Gastrocnemius medialis (tissue), 4 donors: ENCODE measurements at places on chromosomes 3 and 15.

- peaks cover 3% of the 10 kb centered on the region for H3K4me1 ChIP-seq
- H3K27ac ChIP-seq = peak overlapping the region; percentile 67
- H3K36me3 ChIP-seq = no peaks in the 10 kb centered on the region
- H3K27me3 ChIP-seq = no peaks in the 10 kb centered on the region
Observed at GRCh38 chr3:4581124-4581424, 87.9 kb downstream of the ITPR1 start.

DNA sequence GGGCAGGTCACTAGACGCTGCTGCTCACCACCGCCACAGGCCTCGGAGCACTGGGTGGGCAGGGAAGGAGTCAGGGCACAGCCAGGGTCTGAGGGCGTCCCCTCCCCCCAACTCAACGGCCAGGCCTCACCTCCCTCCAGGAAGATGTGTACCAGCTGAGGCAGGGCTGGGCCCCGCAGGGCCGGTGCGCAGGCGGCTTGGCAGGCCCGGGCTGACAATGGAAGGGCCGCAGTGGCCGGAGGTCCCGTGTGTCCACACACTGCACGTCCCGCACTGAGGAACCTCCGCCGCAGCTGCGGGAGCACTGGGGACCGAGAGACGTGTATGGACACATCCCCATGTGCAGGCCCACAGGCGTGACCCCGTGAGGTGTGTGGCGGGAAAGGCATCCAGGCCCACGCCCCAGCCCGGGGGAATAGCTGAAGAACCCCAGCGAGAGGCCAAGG is 47.4 kb downstream of the ADAMTS7 start:
- H3K4me1 ChIP-seq = peaks cover 16% of the 10 kb centered on the region
- H3K27me3 ChIP-seq = no peaks in the 10 kb centered on the region
- no peak overlapping the region for H3K4me3 ChIP-seq

DNA sequence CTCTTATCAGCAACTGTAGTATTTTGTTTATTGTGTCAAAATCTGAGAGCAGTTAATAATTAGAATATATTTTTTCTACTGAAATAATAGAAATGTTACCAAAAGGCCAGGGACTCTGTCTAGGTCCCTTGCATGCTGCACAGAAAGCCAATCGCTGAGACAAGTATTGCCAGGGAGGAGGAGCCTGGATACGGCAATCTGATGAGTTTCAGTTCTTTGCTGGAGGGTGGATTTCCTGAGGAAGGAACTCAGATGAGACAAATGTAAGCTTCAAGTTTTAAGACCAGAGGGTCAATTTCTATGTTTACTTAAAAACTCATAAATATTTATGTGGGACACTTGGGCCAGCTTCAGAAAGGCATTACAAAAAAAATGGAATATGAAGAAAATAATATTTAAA is 252.2 kb downstream of the GABRG3 start:
- no peaks in the 10 kb centered on the region for H3K27me3 ChIP-seq
- no peaks in the 10 kb centered on the region for H3K36me3 ChIP-seq
- no peak overlapping the region for H3K27ac ChIP-seq
- no peak overlapping the region for H3K4me3 ChIP-seq

DNA sequence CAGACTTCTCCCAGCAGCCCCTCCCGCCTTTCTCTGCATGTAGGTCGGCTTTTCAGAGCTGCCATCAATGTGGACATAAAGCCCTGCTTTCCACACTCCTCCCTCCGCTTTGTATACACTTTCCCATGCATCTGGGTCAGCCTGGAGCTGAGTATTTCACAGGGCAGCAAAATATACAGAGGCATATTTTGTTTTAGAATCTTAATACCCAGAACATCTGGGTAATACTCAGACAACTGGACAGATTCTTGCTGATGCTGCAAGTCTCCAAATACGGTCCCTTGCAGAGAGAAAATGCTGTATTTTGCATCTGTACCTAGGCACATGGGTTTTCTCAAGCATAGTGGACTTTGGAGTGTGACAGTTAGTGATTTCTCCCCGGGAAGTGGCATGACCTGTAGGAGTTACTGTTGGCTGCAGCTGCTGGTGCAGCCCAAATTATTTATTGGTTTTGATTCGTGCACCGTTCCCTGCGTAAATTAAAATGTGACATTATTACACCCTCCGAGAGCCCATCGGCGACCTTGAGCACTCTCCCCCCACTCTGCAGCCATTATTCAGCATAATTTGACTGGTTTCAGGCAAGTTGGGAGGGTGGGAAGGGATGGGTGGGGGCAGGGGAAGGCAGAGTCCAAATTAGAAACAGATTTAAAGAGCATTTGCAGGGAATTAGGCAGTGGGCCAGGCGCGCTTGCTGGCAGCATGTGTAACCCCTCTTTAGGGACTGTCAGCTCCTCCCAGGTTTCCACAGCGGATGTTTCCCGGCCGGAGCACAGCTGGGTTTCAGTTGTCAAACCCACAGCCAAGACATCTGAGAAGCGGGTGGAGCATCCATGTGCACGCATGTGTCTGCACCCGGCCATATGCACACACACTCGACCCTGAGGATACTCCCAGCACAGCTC is 100.8 kb downstream of the CPN2 start:
- H3K27me3 ChIP-seq = no peaks in the 10 kb centered on the region
- peaks cover 17% of the 10 kb centered on the region for H3K4me1 ChIP-seq
- DNase-seq = peak; percentile 38
- peak overlapping the region; percentile 11 for H3K4me3 ChIP-seq
- H3K27ac ChIP-seq = no peak overlapping the region
- no peaks in the 10 kb centered on the region for H3K36me3 ChIP-seq

- H3K36me3 ChIP-seq = peaks cover 4% of the 10 kb centered on the region
- H3K4me1 ChIP-seq = peaks cover 21% of the 10 kb centered on the region
- H3K27ac ChIP-seq = peak overlapping the region; percentile 14
- no peak overlapping the region for H3K4me3 ChIP-seq
- H3K27me3 ChIP-seq = no peaks in the 10 kb centered on the region
- no peak for DNase-seq
Observed at GRCh38 chr3:12591997-12592715, 35.3 kb downstream of the MKRN2 start.

DNA sequence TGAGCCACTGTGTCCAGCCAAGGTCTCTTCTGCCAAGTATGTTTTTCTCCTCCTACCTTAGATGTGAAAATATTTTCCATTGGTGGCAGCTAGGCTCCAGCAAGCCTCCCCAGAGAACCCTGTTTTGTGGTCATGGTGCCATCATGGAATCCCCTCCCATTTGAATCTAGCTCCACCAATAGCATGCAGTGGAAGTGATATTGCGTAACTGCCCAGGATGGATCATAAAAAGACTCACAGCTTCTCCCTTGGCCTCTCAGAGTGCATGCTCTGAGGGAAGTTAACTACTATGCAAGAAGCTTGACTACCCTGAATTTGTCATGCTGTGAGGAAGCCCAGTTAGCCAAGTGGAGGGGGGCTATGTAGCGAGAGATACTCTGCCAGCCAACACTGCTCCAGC is 27.5 kb downstream of the CRYGS start:
- H3K4me1 ChIP-seq = no peaks in the 10 kb centered on the region
- H3K27me3 ChIP-seq = peaks cover 5% of the 10 kb centered on the region
- H3K36me3 ChIP-seq = no peaks in the 10 kb centered on the region
- no peak for DNase-seq
- no peak overlapping the region for H3K4me3 ChIP-seq

- H3K4me3 ChIP-seq = no peak overlapping the region
- peaks cover 52% of the 10 kb centered on the region for H3K4me1 ChIP-seq
- no peaks in the 10 kb centered on the region for H3K36me3 ChIP-seq
- H3K27ac ChIP-seq = peak overlapping the region; percentile 84
Observed at GRCh38 chr3:45123030-45123429, 23.1 kb downstream of the CDCP1 start.

GRCh38 chr3:18593231-18593630 is 168.1 kb upstream of the SATB1 start:
- no peaks in the 10 kb centered on the region for H3K27me3 ChIP-seq
- H3K4me3 ChIP-seq = no peak overlapping the region

DNA sequence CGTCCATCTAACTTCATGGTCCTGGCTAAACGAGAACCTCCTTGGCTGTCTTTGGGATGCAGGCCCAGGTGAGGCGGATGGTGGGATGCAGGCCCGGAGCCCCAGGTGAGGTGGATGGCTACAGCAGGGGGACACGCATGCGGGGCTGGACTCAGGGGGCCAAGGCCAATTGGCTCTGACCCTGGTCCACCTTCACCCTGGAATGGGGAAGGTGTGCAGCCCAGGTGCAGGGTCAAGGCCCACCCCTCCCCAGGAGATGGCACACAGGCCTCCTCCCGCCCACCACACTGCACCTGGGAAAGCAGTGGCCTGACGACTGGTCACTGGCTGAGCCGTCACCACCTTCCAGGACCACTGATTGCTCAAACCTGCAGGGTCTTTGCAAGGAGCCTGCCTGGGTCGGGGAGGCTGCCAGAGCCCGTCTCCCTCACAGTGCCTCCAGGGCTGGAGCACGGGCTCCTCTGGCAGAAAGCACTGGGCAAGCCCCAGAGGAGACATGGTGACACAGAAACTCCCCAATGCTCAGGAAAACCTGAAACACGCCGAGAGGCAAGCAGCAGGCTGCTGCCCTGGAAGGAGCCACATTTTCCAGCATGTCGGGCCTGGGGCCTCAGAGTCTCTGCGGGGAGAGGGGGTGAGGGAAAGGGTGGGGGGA is 159.6 kb downstream of the LRRK1 start:
- no peak overlapping the region for H3K4me3 ChIP-seq
- DNase-seq = no peak
- H3K4me1 ChIP-seq = no peaks in the 10 kb centered on the region
- no peaks in the 10 kb centered on the region for H3K36me3 ChIP-seq
- no peak overlapping the region for H3K27ac ChIP-seq
- no peaks in the 10 kb centered on the region for H3K27me3 ChIP-seq

DNA sequence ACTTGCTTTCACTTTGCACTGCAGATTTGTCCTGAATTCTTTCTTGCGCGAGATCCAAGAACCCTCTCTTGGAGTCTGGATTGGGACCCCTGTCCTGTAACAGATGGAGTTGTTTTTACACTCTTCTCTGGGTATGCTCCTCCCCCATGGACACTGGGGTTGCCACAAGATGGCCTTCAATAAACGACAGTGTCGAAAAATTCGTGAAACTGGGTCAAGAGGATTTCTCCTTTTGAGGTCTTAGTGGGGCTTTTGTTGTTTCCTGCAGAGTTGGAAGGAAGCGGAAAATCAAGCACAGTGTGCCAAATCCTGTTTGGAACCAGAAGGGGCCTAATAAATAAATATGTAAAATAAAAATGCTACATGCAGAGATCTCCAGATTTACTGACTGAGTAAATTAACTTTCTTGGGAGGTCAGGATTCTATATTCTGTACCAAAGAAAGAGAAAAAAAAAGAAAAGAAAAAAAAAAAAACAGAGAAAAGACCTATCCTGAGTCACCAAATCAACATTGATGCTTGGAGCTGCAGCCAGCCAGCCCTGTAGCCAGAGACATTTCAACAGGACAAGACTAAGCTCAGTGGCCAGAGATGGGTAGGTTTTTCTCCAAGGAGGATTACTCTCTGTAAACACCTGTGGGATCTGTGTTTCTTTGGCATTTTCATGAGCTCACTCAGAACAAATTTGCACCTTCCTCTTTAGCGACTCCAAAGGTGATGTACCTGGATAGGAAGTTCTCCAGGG is 24.8 kb downstream of the CCDC80 start:
- H3K27ac ChIP-seq = no peak overlapping the region
- DNase-seq = no peak
- peaks cover 6% of the 10 kb centered on the region for H3K4me1 ChIP-seq
- no peaks in the 10 kb centered on the region for H3K36me3 ChIP-seq
- no peak overlapping the region for H3K4me3 ChIP-seq

- DNase-seq = no peak
- H3K4me3 ChIP-seq = peak overlapping the region; percentile 95
- peak overlapping the region; percentile 93 for H3K27ac ChIP-seq
- no peaks in the 10 kb centered on the region for H3K36me3 ChIP-seq
Observed at GRCh38 chr3:195441051-195441450, 1.8 kb downstream of the ACAP2 start.

- H3K4me1 ChIP-seq = no peaks in the 10 kb centered on the region
- H3K36me3 ChIP-seq = peaks cover 6% of the 10 kb centered on the region
- no peak overlapping the region for H3K4me3 ChIP-seq
Observed at GRCh38 chr3:129822679-129823078, 70.8 kb downstream of the TMCC1 start.

DNA sequence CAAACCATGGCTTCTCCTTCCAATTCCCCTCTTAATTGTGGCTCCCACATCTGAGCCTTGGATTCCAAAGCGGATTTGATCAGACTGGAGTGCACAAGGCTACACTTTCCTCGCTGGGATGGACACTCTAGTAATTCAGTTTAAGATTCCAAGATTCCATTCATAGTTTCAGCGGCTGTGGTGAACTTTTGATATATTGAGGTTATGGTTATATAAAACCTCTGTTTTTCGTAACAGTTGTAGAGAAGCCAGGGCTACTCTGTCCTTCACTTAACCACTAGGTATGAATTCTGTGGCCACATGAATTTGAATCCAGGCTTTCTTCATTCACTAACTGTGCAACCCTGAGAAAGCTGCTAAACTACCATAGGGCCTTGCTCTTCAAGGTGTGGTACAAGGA is 67.9 kb upstream of the KY start:
- H3K36me3 ChIP-seq = no peaks in the 10 kb centered on the region
- no peaks in the 10 kb centered on the region for H3K27me3 ChIP-seq
- no peak overlapping the region for H3K4me3 ChIP-seq
- H3K27ac ChIP-seq = no peak overlapping the region
- no peak for DNase-seq

DNA sequence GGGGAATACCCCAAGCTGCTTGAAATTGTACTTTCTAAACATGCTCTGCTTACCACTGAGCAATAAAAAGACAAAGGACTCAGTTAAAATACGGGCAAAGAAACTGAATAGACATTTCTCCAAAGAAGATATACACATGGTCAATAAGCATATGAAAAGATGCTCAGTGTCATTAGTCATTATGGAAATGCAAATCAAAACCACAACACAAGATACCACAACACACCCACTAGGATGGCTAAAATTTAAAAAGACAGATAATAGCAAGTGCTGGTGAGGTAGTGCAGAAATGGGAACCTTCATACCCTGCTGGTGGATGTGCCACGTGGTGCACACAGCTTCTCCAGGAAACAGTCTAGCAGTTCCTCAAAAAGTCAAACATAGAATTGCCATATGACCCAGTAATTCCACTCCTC is 21.3 kb downstream of the LRIG1 start:
- peaks cover 84% of the 10 kb centered on the region for H3K4me1 ChIP-seq
- no peaks in the 10 kb centered on the region for H3K27me3 ChIP-seq
- no peak for DNase-seq
- no peak overlapping the region for H3K27ac ChIP-seq

DNA sequence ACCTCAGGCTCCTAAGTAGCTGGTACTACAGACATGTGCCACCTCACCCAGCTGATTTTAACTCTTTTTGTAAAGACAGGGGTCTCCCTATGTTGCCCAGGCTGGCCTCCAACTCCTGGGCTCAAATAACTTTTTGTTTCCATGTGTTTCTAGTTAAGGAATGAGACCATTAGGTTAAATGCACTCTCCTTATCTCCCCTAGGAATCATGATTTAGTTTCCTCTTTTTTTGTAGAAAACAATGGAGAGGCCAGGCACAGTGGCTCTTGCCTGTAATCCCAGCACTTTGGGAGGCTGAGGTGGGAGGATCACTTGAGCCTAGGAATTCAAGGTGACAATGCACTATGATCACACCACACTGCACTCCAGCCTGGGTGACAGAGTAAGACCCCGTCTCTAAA is 198.8 kb upstream of the C2CD4B start:
- H3K4me3 ChIP-seq = no peak overlapping the region
- no peak overlapping the region for H3K27ac ChIP-seq
- H3K27me3 ChIP-seq = no peaks in the 10 kb centered on the region
- no peaks in the 10 kb centered on the region for H3K4me1 ChIP-seq
- DNase-seq = no peak

- no peaks in the 10 kb centered on the region for H3K27me3 ChIP-seq
- no peak overlapping the region for H3K27ac ChIP-seq
- no peak overlapping the region for H3K4me3 ChIP-seq
- DNase-seq = no peak
Observed at GRCh38 chr3:106302451-106303221, 433.8 kb upstream of the CBLB start.
